ENCODE measurements at places on chromosomes 1 and 21. TPM values are rescaled to one million over a fixed set of nuclear protein-coding genes. Genes with fewer than 3 reads are reported as not detected.

- no peak for DNase-seq
- no peak overlapping the region for H3K27ac ChIP-seq
- H3K27me3 ChIP-seq, result no peaks in the 10 kb centered on the region
- no peaks in the 10 kb centered on the region for H3K36me3 ChIP-seq
- H3K4me3 ChIP-seq, result no peak overlapping the region
These were observed 148.4 kb upstream of the MAP1LC3C start for GRCh38 chr1:242147096-242147976.

Gene EPHA10
- 6.5 TPM for total RNA-seq

Gene TRABD2B
- 0.05 TPM for total RNA-seq

DNA sequence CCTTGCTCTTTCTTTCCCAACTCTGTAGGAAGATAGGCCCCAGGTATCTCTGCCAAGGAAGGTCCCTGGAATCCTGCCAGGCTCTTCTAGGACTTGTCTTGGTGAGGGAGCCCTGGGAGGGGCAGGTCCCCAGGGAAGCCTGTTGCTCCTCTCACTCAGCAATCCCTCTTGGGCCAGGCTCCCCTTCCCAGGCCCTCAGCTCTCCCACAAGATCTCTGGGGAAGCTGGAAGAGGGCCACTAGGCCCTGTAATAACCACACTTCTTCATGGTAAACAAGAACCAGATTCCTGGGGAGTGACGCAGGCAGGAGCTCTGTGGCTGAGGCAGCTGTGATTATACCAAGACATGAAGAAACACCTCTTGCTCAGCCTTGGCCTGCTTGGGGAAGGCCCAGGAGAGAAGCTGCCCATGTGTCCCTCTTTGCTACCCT, 9.9 kb upstream of the MAPKAPK2 start:
- H3K4me3 ChIP-seq, result no peak overlapping the region
- no peak overlapping the region for H3K27ac ChIP-seq
- H3K36me3 ChIP-seq, result no peaks in the 10 kb centered on the region
- no peak for DNase-seq

Data from HCT116 (cell line).